CD4-positive, alpha-beta T cell treated with Interleukin-4 for 4 hours (primary cell): ENCODE measurements at places on chromosomes 5 and 9.

DNA sequence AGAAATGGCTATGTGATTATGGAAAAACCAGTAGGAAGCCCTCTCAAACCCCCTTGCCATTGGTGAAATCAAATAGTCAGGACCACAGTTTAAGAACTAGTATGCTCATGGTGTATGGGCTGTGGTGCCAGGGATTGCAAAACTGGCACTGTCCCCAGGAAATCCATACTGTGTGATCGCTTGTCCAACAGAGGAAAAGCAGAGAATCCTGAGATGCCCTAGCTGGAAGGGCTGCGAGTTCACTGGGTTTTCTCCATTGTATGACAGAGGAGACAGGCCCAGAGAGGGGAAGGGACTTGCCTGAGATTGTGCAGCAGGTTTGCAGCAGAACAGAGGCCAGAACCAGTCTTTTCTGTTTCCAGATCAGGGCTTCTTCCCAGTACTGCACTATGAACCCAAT lies 12.5 kb downstream of the SEC61B start:
- no peak for DNase-seq

GRCh38 chr9:136618580-136619547 lies 43.9 kb upstream of the EGFL7 start:
- DNase-seq: peak; percentile 18

GRCh38 chr5:1052641-1053390 lies 44.2 kb downstream of the NKD2 start:
- no peak for DNase-seq

DNA sequence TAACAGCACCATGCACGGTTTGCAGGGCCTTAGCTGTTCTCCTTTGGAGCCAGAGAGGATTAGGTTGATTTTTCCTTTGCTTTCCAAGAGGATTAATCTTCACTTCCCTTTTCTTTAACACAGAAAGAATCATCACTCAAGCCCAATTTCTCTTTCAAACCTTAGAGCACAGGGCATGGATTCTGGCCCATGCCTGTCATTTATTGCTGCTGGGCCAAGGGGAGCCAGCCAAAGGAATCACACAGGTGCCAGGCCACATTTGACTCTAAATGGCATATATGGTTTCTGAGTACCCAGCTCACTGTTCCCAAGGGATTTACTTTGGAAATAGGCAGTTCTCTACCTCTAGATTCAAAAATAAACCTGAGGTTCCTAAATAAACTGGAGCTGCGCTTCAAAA lies 58.3 kb downstream of the FBXL7 start:
- DNase-seq: no peak

DNA sequence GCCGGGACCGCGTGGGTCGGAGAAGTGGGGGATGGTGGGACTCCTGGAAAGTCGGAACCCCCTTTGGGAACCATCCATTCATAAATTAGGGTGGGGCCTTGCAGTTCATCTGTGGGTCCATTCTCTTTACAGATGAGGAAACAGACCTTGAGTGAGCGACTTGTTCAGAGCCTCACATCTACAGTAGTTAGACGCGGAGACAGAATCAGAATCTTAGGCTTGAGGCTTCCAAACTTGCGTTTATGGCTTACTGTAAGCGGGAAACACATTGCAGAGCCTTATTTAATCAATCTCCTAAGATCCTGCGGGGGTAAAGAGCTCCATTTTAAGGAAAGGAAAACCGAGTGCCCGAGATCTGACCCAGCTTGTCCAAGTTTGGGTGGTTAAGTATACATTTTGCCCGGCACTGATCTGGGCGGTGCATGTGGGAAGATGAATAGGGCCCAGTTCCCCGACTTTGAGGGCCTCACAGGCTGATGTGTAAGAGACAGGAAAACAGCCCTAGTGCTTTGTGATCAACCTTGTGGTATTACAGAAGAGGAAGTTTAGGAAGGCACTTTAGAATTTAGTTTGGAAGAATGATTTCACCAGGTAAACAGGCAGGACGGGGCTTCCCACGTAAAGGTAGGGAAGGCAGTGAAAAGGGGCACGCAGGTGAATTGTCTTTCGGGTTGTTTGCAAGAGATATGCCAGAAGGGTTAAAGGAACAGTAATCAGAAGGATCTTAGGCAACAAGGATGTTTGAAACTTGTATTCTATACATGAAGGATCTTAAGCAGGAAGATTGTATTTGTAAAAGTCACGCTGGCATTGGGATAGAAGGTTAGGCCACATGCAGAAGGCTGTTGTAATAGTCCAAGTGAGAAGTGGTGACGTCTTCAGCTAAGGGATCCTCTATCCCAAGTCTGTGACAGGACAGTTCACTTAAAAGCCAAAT lies 744 bp downstream of the TARS1 start:
- peak; percentile 19 for DNase-seq

- no peak for DNase-seq
These were observed 100.3 kb downstream of the NSG2 start for GRCh38 chr5:174145821-174146220.

- no peak for DNase-seq
These were observed 139.0 kb downstream of the CPLANE1 start for GRCh38 chr5:37110135-37110534.

- DNase-seq: no peak
These were observed 13.1 kb downstream of the PROP1 start for GRCh38 chr5:177982956-177983355.

DNA sequence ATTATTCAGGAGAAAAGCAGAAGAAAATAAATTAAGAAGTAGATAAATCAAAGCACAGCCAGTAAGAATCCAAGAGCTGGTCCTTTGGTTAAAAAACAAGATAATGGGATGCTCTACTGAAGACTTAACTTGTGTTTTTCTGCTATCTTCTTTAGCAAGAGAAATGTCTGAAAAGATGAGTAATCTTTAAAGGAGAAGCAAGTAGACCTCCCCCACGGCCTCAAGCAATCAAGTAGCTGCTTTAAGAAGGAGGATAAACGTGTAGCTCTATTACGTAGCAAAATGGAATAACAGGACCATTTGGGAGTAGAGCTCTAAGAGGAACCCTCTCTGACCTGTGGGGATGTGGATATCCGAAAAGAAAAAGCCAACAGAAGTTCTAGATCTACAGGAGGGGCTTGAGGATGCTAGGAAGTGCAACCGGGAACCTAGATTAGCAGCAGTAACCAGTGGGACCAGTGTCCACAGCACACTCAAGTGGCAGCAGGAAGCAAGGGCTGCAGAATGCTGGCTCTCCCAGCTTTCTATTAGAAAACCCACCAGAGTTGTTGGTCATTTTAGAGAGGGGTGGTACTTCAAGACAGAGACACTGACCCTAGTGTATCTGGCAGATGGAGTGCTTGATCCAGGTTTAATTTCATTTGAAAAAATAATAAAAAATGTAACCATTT lies 185.4 kb downstream of the GABBR2 start:
- no peak for DNase-seq

DNA sequence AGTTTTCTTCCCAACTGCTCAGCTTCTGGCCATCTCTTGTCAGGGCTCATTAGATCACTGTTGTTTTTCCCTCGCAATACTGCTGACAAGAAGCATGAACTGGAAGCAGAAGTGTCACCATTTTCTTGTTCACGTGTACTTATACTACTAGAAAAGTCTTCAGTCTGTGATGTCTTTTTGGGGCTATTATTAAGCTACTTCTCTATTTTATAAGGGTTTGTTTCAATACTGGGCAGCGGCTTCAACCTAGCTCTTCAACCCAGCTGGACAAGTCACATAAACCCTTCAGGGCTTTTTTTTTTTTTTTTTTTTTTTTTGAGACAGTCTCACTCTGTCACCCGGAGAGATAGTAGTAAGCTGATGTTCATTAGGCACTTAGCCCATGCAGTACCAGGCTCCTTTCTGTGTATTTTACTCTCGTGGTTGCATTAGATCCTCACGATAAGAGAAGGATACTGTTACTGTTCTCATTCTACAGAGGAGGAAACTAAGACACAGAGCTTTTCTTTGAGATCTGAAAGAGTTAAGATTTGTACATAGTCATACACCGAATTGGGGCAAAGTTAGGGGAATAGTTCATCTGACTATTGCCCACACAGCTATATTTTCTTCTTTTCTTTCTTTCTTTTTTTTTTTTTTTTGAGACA lies 20.5 kb downstream of the RAPGEF1 start:
- no peak for DNase-seq

- DNase-seq: no peak
These were observed 258.3 kb upstream of the NR4A3 start for GRCh38 chr9:99563364-99563763.

DNA sequence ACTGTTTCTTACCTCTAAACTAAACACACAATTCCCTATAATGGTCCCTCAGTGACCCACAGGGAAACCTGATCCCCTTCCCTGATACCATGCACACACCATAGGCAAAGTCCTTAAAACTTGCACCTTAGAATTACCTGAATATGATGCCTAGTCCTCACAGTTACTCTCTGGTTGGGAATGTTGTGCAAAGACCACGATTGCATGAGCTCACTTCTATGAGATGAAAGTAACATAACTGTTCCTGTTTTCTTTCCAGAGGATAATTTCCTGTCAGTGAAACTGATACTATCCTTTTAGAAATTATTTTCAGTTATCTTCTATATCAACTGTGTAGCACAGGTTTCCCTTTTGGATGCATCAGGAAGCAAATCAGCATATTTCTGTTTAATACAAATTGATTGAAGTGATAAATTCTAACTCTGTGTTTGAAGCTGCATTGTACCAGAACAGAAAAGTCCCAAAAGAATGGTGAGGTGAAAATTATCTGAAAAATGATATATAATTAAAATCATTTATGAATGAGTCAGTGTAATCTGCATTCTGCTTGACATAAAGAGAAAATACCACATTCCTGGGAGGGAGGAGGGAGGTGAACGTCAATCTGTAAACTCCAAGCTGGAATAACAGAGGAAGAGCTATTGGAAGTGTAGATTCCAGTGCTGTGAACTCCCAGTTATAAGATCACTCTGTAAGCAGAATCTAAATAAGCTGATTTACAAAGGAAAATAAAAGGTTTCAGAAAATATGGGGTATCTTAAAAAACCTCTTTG lies 51.2 kb upstream of the TNFAIP8 start:
- no peak for DNase-seq

GRCh38 chr5:152813526-152813925 lies 408.4 kb upstream of the NMUR2 start:
- no peak for DNase-seq

GRCh38 chr9:89021154-89021803 lies 30.0 kb downstream of the S1PR3 start:
- no peak for DNase-seq

DNA sequence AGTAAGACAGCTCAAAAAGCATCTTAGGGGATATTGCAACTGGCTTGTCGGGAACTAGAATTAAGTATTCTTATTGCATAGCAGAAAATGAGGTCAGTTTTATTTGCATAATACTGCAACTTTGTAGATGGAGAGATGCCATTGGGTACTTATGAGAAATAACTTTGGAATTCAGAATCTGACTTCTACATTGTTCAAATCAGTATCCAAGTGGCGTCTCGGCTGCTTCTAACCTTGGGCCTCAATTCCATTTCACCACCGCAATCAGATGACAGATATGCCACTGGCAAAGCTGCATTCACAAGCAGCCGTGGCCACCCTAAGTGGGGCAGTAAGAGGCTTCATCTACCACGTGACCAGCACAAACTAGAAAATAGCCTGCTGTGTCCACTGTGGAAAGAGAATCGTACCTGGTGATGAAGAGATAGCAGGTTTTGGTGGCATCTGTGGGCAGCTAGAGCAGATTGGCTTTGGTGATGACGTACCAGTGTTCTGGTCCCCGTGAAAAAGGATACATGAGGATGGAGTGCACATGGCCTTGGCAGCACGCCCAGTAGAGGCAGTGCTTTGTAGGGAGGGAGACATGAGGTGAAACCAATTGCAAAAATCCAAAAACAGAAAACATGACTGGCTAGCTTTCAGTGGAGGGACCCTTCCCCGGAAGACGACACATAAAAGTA lies 116.6 kb downstream of the KLHL3 start:
- no peak for DNase-seq

DNA sequence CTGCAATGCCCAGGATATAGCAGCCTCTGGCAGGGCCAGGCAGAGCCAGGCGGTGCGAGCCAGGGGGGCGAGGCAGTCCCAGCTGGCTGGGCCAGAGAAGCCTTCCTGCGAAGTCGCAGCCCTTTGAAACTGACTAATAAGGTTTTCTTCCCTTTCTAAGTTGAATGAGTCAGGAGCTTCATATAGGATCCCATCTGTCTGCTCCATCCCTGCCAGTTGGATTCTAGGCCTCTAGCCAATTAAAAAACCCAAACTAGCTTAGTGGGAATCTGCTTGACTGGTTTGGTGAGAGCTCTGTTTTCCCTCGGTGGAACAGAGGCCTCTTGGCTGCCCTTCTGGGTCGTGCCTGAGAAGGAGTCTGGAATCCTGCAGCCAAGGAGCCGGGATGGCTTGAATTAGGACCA lies 70.1 kb upstream of the RAPGEF1 start:
- DNase-seq: no peak

DNA sequence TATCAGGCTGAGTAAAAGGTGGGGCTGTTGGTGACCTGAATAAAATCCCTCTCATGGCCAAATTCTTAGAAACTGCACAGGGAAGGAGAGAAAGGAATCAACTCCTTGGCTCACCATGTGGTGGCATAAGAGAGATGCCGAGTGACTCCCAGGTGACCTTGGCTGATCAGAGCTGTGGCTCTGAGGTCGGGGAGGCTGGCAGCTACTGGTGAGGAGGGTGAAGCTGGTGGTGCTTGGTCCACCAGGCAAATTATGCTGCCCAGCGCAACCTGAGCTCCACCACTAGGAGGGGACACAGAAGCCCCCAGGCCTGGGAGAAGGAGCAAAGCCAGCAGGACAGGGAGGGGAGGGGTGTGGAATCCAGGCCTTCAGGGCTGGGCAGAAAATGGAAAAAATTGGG lies 111.2 kb upstream of the IL12B start:
- DNase-seq: no peak

DNA sequence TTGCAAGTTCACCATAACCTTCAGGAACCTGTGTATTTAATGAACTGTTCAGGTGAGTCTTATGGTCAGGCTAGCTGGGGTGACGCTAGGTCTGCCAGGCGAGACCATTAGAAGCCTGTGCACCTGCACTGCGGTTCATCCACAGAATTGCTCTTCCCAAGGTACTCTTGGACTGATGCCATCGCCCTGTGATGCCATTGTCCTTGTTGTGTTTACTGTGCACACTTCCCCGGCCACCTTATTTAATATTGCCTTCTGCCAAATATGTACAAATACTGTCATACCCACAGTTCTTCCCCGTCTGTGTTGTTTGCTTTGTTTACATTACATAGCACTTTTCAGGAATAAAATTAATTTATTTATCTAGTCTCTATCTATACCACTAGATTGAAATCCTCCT lies 66.3 kb downstream of the RCL1 start:
- no peak for DNase-seq

DNA sequence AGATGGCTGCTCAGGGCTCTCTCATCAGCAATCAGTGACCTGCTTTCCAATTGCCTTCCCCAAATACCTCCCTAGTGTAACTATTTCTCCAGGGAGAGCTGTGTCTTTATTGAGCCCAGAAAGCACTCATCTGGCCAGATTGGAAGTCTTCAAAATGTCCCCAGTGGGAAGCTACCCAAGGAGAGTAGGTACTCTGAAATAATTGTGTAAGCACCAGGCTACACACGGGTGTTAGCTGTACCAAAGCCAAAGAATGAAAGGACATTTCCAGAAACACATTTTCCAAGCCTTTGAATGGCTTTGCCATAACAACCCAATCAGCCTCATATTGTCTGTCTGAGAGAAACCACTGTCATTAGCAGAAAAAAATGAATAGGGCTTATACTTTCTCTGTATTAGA lies 318.8 kb downstream of the FAM170A start:
- no peak for DNase-seq
